ENCODE measurements at places on chromosomes 16 and 17.

- no peak for DNase-seq
Observed at GRCh38 chr16:65662256-65662655, 540.4 kb upstream of the CDH11 start.

GRCh38 chr17:29084541-29085146, 41.7 kb downstream of the PIPOX start:
- no peak for DNase-seq

- no peak for DNase-seq
Observed at GRCh38 chr17:19579867-19580565, 46.4 kb downstream of the SLC47A1 start.

GRCh38 chr16:6363896-6364607, 968.6 kb upstream of the RBFOX1 start:
- DNase-seq = no peak

GRCh38 chr16:1990351-1991134, 773 bp downstream of the SYNGR3 start:
- DNase-seq = no peak

DNA sequence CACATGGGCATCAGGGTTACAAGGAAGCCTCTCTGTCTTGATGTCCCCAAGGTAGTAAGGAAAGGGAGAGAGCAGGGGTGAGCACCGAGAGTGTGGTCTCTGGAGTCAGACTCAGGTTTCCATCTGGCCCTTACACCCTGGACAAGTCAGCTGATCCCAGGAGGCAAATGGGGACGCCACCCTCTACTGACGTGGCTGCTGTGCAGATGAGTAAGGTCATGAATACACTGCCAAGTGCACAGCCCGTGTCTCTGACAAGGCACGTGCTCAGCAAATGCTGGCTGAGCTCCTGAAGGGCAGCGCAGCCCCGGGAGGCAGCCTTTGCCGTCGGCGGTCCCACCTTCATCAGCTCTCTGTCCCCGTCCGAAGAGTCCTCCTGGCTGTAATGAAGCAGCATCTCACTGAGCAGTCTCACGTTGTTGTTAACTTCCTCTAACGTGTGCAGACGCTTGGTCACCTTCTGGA, 19.4 kb downstream of the GGA3 start:
- DNase-seq = no peak

GRCh38 chr16:86430814-86431213, 79.5 kb upstream of the FOXF1 start:
- DNase-seq = no peak

DNA sequence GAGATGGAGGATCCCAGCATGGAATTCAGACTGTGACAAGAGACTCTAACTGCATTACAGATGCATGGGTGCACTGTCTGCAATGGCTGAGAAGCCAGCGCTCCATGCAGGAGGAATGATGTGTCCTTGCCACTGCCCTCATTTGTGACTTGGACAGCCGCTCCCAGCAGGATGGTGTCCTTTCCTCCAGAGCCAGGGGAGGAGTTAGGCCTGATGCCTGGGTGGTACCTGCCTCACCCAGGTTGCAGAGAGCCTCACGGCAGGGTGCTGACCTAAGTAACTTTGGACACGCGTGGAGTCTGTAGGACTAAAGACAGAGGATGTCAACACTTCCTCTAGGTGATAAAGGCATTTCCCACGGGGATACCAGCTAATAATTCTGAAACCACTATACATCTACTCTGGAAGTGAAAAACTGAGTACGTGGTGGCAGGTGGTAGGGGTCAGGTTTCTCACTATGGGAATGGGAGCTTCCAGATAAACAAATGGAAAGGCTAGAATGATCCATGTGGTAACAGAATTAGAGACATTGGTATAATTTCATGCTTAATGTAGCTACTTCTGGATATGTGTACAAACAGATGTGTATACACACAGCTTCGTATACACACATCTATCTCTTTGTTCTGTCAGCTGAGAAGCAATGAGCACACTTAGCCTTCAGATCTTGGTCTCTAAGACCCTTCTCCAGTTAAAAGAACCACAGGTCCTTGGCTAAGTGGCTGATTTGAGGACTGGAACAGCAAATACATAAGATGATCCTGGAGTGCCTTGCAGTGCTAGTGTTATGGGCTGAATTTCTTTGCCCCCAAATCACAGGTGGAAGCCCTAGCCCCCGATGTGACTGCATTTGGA, 13.7 kb upstream of the CSNK1D start:
- no peak for DNase-seq

GRCh38 chr16:66712512-66712911, 16.0 kb upstream of the CMTM4 start:
- DNase-seq = no peak

GRCh38 chr16:11383481-11384183, 38.4 kb downstream of the RMI2 start:
- DNase-seq = no peak

DNA sequence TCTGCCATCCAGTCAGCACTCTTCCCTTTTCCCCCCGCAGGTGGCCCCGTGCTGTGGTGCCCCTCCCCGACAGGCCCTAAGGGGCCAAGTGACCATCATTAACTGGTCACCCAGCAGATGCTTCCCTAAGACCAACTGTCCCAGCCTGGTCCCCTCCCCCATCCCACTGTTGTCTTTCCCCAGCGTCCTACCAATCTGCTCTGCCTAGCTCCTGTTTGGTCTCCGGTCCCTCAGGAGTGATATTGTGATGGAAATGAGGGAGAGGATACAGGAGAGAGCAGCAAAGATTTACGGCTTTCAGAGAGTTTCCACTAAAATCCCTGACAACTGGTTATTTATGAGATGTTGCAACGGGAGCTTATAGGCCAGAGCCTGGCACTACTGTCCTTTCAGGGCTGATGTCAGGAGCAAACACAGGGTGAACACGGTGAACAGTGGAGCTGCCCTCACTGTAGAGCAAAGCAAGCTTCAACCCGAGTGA, 1.4 kb upstream of the TTLL6 start:
- no peak for DNase-seq

DNA sequence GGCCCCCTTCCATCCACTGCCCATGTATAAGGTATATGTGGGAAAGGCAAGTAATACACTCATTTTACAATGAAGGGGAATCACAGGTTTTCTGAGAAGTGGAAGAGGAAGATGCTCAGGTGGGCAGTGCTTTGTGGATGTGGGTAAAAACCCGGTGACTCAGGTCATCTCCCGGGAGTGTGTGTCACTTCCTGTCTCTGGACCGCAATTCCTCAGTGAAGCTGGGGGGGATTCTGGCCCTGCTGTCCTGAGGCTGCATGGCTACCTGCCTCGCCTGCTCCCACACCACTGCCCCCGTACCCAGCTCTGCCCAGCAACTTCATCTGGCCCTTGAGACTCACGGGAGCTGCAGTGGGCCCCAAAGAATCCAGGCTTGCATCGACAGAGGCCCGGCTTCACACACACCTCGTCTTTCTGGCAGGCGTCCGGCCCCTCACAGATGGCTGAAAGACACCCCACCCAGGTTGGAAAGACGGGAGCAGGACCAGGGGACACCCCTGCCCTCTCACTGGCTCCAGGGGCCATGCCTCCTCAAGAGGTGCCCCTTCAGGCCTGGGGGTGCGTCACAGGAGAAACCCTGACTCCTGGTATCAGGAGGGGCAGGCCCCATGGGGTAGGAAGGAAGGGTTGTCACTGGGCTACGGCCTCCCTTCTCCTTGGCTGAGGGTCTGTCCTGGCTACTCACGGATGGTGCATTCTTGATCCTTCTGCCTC, 882 bp downstream of the SCARF1 start:
- no peak for DNase-seq

GRCh38 chr16:19130852-19131824, 17.4 kb downstream of the ITPRIPL2 start:
- no peak for DNase-seq

- DNase-seq = no peak
Observed at GRCh38 chr16:1208239-1208830, 16.7 kb downstream of the TPSG1 start.

DNA sequence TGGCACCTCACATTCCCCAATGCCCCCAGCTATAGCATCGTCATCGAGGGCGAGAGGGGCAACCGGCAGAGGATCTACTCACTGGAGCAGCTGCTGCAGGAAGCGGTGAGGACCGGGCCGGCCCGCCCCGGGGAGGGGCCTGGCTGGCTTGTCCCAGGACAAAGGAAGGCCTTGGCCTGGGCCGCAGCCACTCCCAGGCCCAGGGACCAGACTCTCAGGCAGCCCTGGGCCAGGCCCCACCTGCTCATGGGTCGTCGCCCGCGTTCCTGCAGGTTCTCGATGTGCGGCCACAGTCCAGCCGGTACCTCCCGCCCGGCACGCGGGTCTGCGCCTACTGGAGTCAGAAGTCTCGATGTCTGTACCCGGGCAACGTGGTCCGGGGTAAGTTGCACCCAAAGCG, 53.4 kb downstream of the ACTG1 start:
- DNase-seq = no peak

DNA sequence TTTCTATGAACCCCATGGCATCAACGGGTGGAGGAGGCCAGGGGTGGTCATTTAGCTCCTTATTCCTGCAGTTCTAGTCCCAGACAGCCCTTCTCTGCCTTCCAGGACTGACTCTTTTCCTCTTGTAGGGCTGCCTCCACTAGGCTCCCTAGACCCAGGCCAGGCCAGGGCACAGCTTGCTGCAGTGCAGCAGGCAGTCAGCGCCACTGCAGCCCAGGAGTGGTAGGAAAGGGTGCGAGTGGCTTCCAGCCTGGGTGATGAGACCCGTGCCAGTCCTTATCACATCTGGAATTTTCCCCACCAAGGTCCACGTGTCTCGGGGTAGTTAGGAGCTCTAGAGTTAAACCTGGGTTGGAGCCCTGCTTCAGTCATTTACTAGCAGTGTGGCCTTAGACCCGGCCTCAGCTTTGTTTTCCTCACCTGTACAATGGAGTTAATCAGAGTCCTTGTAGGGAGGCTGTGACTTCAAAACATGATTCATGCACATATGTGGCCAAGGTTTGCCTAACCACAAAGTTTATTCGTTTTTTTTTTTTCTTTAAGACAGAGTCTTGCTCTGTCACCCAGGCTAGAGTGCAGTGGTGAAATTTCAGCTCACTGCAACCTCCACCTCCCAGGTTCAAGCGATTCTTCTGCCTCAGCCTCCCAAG, 4.7 kb downstream of the SLC5A11 start:
- no peak for DNase-seq

DNA sequence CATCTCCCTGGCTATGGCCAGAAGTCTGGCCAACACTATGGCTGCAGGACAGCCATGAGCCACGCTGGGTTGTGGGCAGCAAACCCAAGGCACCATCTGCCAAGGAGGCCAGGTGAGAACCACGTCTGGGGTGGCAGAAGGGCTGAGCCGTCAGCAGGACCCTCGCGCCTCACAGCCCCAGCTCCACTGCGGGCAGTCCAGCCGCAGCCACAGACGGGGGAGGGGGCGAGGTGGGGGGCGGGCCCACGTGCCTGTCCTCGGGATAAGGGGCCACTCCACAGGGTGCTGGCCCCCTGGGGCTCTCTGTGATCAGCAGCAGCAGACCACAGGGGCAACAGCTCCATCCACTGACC, 6.5 kb upstream of the BAIAP2 start:
- no peak for DNase-seq

DNA sequence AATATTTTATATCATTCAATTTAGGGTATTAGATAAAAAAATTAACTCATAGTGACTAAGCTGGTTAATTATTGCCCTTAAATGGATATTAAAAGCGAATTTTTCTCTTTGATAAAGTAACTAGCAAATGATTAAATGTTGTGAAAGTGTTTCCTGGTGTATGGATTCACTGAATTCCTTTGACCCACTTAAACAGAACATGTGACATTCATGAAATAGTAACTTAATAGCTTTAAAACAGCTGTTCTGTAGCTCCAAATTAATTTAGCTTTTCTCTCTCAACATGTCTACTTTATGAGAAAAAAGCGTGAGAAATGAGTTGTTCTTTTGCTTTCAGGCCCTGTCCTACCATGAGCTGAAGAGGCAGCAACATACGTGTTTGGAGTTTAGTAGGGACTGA, 36.4 kb upstream of the APPBP2 start:
- DNase-seq = no peak

GRCh38 chr16:82263521-82264143, 93.6 kb upstream of the MPHOSPH6 start:
- DNase-seq = no peak

GRCh38 chr17:58120195-58120822, 27.9 kb upstream of the OR4D1 start:
- DNase-seq = no peak

- no peak for DNase-seq
Observed at GRCh38 chr17:27446569-27447301, 9.5 kb upstream of the KSR1 start.

GRCh38 chr17:20961586-20961985, 81.2 kb downstream of the USP22 start:
- no peak for DNase-seq

DNA sequence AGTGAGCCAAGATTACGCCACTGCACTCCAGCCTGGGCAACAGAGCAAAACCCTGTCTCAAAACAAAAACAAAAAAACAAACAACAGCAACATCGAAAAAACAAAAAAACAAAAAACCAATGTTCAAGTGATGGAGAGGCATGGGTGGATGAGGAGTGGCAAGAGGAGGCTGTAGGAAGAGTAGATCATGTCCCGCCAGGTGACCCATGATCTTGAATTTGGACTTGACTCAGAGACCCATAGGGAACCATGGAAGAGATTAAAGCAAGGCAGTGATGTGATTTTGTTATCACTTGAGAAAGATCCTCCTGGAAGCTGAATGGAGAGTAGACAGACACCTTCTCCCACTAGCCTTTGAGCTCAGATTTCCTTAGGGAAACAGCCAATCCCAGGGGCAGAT, 11.2 kb downstream of the ABAT start:
- DNase-seq = no peak

GRCh38 chr16:81316176-81316496, 1.4 kb downstream of the GAN start:
- no peak for DNase-seq

- no peak for DNase-seq
Observed at GRCh38 chr16:85464383-85465305, 148.5 kb upstream of the GSE1 start.

- no peak for DNase-seq
Observed at GRCh38 chr16:48498769-48499631, 111.0 kb downstream of the N4BP1 start.

DNA sequence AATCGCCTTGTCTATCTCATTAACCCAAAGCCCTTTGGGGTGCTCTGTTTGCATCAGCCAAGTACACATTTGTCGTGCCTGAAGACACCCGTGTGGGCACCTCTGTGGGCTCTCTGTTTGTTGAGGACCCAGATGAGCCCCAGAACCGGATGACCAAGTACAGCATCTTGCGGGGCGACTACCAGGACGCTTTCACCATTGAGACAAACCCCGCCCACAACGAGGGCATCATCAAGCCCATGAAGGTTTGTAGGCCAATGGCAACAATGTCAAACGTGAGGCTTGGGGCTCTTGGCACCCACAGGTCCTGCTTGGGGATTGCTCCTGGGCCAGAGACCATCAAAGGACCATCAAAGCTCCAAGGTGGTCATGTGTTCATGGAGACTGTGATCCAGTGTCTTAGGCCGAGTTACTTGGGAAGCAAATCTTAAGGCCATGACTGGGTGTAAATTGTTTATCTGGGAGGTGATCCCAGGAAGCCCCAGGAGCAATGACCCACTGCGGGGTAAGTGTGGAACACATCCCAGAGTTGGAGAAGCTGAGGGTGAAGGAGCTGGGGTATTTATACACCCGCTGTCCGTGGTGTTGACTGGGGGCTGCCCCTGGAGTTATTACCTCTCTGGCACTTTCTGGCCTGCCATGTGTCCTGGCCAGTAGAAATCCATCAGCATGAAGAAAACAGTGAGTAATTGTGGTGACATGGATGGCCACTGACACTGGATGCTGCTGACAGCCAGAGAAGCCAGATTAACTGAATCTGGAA, 24.0 kb downstream of the CDH5 start:
- no peak for DNase-seq

GRCh38 chr17:2905269-2905668, 109.0 kb downstream of the RAP1GAP2 start:
- no peak for DNase-seq

- DNase-seq = no peak
Observed at GRCh38 chr16:77775911-77776909, 12.2 kb upstream of the VAT1L start.
